ENCODE measurements at places on chromosomes 5 and 9.

DNA sequence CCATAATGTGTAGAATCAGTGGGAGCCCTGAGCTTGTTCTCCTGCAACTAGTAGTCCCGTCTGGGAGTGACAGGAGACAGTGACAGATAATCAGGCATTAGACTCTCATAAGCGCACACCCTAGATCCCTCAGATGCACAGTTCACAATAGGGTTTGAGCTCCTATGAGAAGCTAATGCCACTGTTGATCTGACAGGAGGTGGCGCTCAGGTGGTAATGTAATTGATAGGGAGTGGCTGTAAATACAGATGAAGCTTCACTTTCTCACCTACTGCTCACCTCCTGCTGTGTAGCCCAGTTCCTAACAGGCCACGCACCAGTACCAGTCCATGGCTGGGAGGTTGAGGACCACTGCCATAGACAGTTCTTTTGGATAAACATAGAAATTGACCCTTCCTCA, 188.7 kb downstream of the ROR2 start:
- no peak for DNase-seq

- no peak for DNase-seq
These were observed 78.3 kb downstream of the CEP120 start for GRCh38 chr5:123344816-123345426.

GRCh38 chr5:59180515-59180914, 597.6 kb downstream of the RAB3C start:
- DNase-seq: no peak

DNA sequence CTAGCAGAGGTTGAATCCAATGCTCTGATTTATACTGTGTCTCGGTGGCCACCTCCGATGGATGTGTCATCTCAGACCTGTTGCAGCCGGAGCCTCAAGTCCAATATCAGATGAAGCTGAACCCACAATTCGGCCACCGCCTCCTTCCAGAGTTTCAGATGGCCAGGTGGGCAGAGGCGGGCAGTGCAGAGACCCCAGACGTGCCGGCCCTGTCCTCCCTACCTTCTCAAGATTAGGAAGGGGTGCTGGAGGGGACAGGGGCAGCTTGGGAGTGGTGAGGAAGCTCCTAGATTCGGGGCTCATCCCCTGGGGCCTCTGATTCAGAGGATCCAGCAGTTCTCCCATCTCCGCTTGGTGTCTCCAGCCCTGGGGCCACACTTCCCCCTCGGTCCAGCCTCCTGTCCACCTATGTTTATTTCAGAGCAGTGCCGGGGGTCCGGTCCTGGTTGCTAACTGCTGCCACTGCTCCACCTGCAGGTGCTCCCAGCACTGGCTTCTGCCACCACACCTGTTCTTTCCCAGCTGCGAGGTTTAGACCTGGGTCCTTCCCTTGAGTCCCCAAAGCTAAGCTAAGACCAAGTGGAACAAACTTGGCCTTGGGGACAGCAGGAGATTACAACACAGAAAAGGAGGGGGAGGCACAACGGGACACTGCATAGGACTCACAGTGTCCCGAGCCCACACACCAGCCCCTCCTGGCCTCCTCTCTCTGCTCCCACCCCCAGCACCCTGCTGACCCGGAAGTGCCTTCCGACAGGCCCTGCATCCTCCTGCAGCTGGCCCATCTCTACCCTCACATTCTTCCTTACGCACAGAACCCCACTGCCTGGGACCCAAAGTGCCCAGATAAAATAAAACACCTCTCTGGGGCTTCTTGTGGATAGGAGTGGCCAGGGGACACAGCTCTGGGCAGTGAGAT, 81.6 kb downstream of the NTNG2 start:
- no peak for DNase-seq

DNA sequence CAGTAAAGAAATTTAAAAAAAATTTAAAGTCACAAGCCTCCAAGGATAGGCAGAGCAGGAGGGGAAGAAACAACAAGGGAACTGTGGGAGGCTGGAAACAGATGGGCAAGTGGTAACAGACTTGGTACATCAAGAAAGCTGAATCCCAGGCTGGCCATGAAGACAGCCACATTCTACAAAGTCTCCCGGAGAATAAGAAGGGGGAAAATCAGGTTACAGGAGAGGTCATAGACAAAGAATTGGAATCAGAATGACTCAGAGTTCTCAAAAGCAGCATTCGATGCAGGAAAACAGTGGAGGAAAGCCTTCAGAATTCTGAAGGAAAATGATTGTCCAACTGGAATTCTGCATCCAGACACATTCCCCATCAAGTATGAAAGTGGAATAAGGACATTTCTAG, 129.7 kb downstream of the ADAMTS2 start:
- no peak for DNase-seq

GRCh38 chr9:137069508-137070091, 757 bp downstream of the SAPCD2 start:
- DNase-seq: no peak

- no peak for DNase-seq
These were observed 31.1 kb upstream of the PCA3 start for GRCh38 chr9:76733096-76733495.

- no peak for DNase-seq
These were observed 23.5 kb upstream of the SNX2 start for GRCh38 chr5:122751293-122751782.

DNA sequence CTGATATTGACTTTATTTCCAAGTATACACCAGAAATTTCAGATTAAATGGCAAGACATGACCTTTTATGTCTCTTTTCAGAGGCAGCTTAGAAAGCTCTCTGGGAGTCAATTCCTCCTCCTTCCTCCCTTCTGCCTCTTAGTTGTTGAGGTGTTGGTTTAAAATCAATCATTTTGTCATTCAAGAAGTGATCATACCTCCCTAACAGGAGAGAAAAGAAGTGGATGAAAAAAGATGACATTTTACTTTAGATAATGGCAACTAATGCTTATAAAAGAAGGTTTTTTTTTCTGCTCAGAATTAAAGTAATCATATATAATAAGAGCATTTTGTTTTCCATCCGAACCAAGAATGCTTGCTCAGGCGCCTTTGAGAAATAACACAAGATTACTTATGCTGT, 448.7 kb downstream of the CTNND2 start:
- no peak for DNase-seq

GRCh38 chr9:115015018-115015635, 84.7 kb upstream of the TNFSF8 start:
- DNase-seq: no peak

DNA sequence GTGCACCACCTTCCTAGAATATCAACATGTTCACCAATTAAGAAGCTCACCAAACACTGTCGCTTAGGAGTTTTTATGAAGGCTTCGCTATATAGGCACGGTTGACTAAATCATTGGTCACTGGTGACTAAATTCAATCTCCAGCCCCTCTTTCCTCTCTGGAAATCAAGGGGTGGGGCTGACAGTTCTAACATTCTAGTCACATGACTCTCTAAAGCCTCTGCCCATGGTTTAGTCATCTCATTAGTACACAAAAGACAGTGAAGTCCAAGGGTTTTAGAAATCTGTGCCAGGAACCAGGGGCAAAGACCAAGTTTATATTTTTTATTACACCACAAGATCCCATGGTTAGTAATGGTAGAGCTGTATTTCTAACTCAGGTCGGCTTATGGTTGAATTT, 243.2 kb downstream of the ELAVL2 start:
- DNase-seq: no peak

DNA sequence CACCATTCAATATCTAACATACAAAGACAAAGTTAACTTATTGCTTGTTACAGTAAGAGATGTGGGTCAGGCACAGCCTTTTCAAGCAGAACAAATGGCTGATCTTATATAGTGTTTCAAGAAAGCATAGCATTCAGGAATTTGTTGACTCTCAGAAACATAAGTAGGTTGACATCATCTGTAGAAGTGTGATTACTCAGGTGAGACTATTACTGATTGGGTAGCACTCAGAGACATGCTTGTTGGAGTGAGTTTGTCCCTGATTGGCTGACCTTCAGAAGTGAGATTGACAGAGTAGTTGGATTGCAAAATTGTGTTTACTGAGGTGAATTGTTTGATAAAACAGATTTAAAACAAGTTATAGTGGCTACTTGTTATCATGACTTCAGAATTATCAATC, 30.7 kb upstream of the TNPO1 start:
- DNase-seq: no peak

- DNase-seq: peak; percentile 50
These were observed 56.0 kb downstream of the NIPAL4 start for GRCh38 chr5:157516006-157516405.

DNA sequence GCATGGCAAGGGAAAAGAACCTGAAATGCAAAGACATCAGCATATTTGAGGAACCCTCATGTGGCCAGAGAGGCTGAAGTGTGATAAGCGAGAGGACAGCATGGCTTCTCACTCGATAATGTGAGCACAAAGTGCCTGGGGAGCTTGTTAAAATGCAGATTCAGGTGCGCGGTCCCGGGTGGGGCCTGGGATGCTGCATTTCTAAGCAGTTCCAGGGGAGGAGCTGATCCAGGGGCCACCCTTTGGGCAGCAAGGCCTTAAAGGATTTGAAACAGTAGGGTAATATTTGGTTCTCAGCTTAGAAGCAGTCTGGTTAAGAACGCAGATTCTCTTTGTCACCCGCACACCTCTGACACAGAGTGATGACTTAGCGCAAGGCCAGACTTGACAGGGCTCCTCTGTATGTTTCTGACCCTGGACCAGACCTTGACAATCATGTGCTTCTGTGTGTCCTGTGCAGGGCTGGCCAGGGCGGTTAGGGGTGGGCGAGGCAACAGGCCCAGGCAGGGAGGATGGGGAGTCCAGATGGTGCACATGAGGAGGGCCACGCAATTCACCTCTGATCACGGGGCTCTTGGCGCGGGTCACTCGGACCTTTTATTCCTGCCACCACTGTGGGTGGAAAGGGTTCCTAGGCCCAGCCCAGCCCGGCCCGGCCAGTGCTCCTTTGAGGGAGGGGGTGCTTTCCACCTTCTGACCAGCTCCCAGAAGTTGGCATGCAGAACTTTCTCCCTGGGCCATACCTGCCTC, 62.8 kb upstream of the TBC1D2 start:
- no peak for DNase-seq

GRCh38 chr5:176697934-176698538, 50.8 kb downstream of the TSPAN17 start:
- no peak for DNase-seq

DNA sequence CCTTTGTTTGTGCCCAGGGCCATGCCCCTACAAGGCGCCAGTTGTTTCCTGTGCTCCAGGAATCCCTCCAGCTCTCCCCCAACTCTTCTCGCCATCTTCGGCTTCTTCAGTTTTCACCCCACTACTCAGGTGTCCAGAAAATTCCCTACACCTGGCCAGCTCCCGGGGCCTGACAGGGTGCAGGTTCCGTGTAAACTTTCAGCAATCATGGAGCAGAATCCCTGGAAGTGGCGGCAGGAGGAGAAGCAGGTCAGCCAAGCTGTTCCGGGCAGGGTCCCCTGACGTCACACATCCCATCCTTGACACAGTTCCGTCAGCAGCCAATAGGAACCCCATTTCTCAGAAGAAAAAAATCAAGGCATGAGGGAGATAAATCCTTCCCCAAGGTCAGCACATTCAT, 12.2 kb upstream of the ADGRD2 start:
- DNase-seq: no peak

- DNase-seq: no peak
These were observed 16.8 kb downstream of the C9orf72 start for GRCh38 chr9:27556470-27556869.

DNA sequence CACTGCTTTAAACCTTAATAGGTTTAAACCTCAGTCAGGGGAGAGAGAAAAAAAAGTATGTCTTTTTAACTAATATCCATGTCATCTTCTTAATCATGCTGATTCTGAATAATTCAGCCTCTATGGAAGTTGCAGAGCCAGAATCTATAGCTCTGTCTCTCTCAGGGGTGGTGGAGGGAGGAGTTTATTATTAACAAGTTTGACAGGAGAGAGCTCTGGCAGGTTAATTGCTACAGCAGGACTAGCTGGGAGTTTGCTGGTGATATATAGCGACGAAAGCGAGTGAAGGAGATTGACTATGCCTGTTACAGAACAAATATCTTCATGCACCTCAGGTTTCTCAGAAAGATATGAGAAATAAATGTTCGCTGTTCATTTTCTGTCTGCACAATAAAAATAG, 586.4 kb downstream of the TLE4 start:
- DNase-seq: no peak

- DNase-seq: peak; percentile 50
These were observed 30.0 kb upstream of the TTLL11 start for GRCh38 chr9:122122903-122123632.

GRCh38 chr9:134173127-134174072, 9.0 kb upstream of the RNU6ATAC start:
- DNase-seq: no peak

DNA sequence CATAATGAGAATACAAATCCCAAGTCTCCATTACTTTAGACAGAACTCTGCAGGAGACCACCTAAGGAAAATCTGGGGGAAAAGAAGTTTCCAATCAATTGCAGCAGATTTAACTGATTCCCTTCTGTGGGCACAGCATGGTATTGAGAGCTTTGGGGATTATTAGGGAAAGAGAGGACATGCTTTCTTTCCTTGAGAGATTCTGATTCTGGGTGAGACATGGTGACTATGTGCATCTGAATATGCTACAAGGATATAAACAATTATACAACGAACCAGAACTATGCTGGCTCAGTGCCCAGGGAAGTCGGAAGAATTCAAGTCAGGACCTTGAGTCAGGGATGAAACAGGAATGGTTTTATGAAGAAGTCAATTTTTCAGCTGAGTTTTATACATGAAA, 183.7 kb downstream of the PDE4D start:
- no peak for DNase-seq

GRCh38 chr9:33082538-33083326, 6.3 kb upstream of the SMU1 start:
- no peak for DNase-seq

DNA sequence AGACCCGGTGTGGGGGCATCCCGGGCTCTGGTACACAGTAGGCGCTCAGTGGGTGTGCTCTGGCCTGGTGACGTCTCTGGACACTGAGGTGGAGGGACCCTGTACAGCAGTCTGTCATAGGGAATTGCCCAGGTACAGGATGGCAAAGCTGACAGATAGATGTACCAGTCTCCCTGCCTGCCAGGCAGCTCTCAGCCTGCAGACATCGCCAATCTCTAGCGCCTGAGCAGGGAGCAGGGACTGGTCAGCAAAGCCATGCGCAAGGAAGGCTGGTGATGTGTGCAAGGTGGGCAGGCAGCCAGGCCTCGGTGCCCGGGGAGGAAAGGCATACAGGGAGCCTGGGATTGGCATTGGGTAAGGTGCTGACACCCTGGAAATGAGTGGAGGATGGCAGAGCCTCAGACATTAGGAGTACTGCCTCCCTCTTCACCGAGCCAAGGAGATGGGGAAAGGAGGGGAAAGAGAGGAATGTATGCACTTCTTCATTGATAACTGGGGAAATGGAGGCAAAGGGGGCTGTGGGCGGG, 33.9 kb upstream of the BRD3 start:
- DNase-seq: no peak

Data from stimulated activated CD4-positive, alpha-beta T cell treated with anti-CD3 and anti-CD28 coated beads, Interleukin-15, amount 100 ng/mL, for 48 hours (primary cell).